LNCaP clone FGC (cell line): ENCODE measurements at places on chromosomes 3 and 15.

DNA sequence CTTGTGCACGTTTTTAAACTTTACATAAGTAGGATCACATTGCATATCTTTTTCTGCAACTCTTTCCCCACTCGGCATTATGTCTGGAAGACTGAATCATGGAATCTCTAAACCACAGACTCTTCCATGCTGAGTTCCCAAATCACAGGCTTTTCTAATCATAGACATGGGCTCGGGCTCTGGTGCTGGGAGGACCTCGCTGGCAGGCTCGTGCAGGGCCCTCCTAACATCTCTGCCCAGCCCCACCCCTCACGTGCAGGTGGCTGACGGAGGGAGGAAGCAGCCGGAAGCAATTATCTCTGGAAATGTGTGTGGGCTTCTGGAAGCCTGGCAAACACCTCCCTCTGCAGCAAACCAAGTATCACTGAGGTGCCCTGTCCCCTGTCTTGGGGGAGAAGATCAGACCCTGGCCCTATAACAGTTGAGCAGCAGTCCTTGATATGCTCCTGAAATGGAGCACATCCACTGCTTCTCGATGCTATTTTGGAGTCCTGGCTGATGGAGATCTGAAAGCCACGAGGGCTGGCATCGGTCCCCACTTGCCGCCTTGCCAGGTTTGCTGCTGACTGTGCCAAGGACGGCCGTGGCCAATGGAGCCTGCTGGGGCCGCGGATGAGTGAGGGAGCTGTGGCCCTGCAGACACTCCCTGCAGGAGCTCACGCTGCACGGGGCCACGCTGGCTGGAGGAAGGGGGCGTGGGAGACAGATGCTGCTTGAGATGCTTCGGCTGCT lies 4.4 kb upstream of the IQSEC1 start:
- no peak for DNase-seq

- no peak for DNase-seq
Observed at GRCh38 chr3:29695201-29695600, 414.3 kb downstream of the RBMS3 start.

DNA sequence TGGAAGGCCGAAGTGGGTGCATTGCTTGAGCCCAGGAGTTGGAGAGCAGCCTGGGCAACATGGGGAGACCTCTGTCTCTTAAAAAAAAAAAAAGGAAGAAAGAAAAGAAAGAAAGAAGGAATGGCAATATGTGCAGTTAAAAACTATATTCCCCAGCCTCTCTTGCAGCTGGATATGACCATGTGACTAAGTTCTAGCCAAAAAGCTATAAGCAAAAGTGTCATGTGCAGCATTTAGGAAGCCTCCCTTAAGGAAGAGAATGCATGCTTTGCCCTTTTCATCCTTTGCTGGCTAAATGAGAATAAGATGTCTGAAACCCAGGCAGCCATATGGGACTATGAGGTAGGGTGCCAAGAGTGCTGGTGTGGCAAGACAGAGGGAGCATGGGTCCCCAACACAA lies 21.8 kb downstream of the CYP19A1 start:
- DNase-seq: no peak

DNA sequence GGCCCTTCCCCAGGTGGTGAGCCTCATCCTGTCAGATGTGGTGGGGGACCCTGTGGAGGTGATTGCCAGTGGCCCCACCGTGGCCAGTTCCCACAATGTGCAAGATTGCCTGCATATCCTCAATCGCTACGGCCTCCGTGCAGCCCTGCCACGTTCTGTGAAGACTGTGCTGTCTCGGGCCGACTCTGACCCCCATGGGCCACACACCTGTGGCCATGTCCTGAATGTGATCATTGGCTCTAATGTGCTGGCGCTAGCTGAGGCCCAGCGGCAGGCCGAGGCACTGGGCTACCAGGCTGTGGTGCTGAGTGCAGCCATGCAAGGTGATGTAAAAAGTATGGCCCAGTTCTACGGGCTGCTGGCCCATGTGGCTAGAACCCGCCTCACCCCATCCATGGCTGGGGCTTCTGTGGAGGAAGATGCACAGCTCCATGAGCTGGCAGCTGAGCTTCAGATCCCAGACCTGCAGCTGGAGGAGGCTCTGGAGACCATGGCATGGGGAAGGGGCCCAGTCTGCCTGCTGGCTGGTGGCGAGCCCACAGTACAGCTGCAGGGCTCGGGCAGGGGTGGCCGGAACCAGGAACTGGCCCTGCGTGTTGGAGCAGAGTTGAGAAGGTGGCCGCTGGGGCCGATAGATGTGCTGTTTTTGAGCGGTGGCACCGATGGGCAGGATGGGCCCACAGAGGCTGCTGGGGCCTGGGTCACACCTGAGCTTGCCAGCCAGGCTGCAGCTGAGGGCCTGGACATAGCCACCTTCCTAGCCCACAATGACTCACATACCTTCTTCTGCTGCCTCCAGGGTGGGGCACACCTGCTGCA lies 4.8 kb downstream of the GLYCTK start:
- no peak for DNase-seq

- DNase-seq: no peak
Observed at GRCh38 chr3:12120374-12121140, 38.2 kb downstream of the TIMP4 start.

DNA sequence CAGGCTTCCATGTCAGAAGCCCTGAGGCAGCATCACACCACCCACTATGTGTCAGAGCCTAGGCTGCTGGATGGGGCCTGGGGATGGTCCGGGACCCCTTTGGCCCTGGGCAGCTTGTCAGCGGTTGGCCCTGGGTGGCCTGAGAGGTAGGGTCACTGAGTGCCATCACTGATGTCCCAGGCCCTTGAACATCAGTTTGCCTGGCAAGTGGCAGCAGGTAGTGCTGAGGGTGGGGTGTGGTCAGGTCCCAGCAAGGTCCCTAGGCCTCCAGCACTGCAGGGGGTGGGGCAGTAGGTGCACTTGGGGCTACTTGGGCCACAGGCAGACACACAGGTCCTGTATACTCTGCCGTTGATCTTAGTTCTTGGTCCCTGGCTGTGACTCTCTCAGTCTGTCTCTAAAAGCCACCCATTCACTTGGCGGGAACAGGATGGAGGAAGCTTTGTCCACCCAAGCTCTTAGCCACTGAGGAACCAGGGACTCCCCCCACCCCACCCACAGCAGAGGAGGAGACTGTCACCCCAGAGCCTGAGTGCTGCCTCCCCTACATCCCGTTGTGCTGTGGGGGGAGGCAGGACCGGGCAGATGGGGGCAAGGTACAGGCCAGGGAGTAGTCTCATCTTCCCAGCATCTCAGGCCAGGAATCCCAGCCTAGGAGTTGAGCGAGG lies 5.8 kb downstream of the GNAI2 start:
- DNase-seq: no peak

GRCh38 chr15:28891588-28891987 lies 5.8 kb downstream of the APBA2 start:
- DNase-seq: no peak
